ENCODE measurements at places on chromosomes 7 and 10.
A peak's percentile ranks its signal among the peaks of the same experiment; 100 is the strongest.

GRCh38 chr10:69477968-69478597 lies 26.8 kb downstream of the TSPAN15 start:
- DNase-seq, result no peak

GRCh38 chr10:125592897-125593296 lies 90.1 kb downstream of the TEX36 start:
- DNase-seq, result no peak

DNA sequence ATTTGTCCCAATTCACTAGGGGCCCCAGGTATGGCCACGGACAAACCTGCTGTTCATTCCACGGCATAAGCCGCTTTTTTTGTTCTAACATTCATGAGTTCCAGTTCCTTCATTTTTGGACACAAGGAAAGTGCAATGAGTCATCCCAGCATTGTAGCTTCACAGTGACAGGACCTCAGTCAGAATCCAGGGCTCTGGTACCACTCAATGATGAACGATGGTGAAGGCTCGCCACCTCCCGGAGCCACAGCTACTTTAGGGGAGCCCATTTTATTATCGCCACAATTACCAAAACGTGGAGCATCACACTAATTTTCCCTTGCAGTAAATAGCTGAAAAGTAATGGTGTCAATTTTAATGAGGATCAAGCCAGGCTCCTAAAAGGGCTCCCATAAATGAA lies 62.9 kb downstream of the FGFR2 start:
- no peak for DNase-seq

- no peak for DNase-seq
Measured at GRCh38 chr10:101682172-101682825, 12.7 kb downstream of the FBXW4 start.

- no peak for DNase-seq
Measured at GRCh38 chr10:112375721-112376395, 1.9 kb downstream of the ACSL5 start.

GRCh38 chr7:29350351-29350750 lies 155.8 kb downstream of the CHN2 start:
- DNase-seq, result no peak

DNA sequence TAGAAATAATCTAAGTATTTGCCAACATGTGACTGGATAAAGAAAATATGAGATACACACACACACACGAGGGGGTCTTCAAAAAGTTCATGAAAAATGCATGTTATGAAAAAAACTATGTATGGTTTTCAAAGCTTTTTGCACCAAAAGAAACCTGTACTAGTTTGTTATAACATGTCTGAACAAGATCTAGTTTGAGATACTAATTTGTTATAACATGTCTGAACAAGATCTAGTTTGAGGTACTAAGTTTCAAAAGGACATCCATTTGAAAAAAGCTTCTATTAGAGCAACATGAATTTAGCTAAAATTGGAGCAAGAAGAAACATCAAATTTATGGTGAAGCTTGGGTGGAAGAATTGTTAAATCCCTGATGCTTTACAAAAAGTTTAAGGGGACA lies 19.8 kb upstream of the ADRA2A start:
- DNase-seq, result no peak

DNA sequence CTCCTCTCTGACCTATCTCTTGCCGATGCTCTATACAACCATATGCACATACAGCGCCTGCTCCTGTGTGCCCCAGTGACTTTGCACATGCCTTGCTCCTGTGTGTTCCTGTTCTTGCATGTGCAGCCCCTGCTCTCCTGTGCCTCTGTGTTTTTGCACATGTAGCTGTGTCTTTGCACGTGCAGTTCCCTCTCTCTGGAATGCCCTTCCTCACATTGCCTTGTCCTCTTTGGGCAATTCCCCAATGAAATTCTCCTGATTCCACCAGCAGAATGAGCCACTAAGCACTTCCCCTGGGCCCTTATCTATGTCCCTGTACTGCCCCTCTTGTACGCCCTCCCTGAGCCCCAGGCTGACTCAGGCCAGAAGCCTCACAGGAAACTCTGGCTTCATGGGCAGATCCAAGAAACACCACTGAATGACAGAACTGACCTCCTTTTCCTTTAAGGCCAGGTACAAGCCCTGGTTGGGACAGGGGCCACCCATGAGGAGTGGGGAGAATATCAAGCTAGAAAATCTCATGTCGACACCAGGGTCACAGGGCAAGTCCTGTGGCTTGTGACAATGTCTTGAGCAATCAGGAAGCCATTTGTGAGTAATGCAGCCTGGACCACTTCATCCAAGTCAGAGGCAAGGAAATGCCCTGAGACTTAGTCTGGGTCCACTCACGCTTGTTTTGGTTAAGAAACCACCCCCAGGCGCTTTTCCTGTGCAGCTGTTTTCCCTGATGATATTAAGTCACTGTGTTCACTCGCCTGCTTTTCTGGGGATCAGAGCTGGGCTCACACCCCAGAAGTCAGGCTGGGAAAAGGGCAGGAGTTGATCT lies 1.9 kb upstream of the ARHGAP22 start:
- DNase-seq, result peak; percentile 93

DNA sequence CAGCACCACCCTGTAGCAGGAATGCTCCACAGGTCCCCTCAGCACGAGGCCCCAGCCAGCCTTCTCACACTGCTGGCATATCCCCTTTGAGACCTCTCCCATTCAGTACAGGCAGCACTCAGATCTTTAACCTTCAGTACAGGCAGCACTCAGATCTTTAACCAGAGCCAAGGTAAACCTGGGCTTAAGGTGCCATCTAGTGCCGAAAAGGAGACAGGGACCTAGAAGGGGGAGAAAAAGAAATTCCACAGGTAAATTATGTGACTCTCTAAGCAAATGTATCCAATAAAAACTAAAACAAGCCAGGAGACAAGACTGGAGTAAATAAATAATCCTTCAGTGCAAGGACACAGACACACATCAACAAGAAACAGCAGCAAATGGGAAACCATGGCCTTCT lies 358.6 kb downstream of the PTPRN2 start:
- no peak for DNase-seq

DNA sequence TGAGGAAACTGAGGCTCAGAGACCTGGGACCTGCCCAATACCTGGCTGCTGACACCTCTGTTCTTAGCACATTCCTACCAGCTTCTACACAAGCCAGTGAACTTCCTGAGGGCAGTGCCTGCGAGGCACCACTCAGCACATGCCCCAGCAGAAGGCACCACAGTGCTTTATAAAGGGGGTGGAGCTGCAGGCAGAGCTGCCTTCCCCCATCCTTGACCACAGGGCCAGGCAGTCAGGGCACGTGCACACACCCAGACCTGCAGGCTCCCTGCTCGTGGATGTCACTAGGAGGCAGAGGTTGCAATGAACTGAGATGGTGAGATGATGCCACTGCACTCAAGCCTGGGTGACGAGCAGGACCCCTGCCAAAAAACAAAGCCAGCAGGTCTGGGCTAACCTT lies 39.2 kb upstream of the TUBB8 start:
- DNase-seq, result no peak

GRCh38 chr7:107773027-107773426 lies 29.1 kb downstream of the CBLL1 start:
- no peak for DNase-seq

- no peak for DNase-seq
Measured at GRCh38 chr10:34522546-34522945, 292.6 kb downstream of the PARD3 start.

GRCh38 chr7:23533238-23533604 lies 1.4 kb upstream of the TRA2A start:
- DNase-seq, result no peak

DNA sequence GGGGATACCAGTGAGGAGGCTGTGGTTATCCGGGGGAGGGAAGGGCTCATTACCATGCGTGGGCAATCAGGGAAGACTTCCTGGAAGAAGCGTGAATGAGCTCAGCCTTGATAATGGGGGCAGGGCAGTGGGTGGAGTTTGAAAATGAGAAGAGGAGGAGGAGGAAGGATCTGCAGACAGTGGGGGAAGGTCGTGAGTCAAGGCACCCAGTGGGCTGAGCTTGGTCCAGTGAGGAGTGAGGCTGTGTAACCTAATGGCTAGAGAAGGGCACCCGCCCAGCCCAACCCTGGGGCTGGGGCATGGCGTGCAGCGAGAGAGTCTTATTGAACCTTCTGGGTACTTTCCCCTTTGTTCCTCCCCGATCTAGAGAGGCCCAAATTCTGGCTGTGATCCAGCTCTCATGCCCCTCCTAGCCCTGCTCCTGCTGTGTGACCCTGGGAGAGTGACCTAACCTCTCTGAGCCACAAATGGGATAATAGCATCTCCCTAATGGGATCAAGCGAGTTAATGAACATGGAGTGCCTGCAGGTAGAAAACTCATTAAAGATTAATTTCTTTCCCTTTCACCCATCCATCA lies 31.5 kb downstream of the CLIP2 start:
- DNase-seq, result no peak

GRCh38 chr10:100993986-100994708 lies 5.5 kb upstream of the LZTS2 start:
- DNase-seq, result no peak

DNA sequence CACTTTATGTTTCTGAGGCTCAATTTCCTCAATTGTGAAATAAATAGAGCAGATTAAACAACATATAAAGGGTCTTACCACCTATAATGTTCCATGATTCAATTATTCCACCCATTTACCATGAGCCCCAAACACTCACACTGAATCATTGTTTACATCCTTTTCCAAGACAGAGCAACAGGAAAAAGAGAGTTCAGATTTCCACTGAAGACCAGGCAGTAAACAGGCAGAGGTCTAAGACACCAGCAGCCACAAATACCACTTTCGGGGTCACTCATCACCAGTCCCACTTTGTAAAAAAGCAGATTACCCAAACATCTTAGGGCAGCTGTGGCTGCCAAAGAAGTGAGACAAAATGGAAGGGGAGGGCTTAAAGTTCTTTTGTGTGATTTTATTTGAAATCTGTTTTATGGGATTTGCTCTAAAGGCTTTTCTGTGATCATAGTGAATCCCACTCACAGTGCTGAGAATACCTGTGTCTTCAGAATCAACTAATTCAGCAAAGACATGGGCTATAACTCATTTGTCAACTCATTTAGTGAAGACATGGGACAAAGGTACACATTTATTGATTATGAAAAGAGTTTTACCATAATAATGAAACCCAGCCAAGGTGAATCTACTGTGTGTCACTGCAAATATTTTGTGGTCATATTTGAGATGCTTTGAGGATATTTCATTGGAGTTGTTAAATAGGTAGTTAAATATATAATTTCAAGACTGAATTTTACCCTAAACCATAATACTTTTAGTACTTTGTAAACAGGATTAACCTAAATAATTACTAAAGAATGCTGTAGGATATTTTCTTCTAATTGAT lies 24.8 kb upstream of the DLD start:
- no peak for DNase-seq

GRCh38 chr7:143886826-143887477 lies 15.0 kb downstream of the TCAF1 start:
- no peak for DNase-seq

GRCh38 chr10:48625826-48626134 lies 20.9 kb upstream of the ARHGAP22 start:
- DNase-seq, result no peak

DNA sequence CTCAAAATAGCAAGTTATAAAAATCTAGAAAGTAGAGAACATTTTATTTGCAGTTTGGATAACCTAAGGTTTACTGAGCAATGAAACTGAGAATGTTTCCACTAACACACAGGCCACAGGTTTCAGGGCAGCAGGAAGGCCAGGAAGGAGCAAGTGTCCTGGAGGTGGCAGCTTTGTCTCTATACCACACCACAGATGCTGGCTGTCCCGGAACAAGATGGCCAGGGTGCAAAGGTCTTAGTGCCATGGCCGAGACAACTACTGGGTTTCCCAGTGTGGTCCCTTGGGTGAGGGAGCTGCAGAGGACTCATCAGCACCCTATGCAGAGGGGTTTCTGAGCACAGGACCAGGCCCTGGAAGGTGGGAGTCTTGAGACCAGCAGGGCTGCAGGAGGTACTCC lies 92.0 kb downstream of the CTBP2 start:
- DNase-seq, result no peak

- no peak for DNase-seq
Measured at GRCh38 chr10:112262546-112262945, 20.7 kb upstream of the TECTB start.

Measured in skeletal muscle cell (primary cell).